ENCODE measurements at places on chromosomes 5 and 9.

- peak; percentile 41 for DNase-seq
Observed at GRCh38 chr5:138448481-138449398, 9.9 kb downstream of the REEP2 start.

DNA sequence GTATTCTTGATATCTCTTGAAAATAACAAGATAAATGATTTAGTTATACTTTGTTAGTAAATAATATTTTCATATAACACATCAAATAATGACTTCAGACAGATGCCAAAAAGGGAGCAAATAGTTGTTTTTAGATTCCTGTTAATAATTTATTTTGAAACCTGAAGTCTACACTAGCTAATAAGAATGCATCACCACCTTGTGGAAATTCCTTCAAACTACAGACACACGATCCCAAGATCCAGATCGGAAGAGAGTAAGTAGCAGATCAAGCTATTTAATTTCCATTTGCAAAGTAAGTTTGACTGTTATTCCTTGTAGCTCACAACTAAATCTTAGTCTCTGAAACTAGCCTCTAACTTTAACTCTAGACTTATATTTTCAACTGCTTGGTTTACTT, 35.5 kb upstream of the ISL1 start:
- DNase-seq = no peak

- no peak for DNase-seq
Observed at GRCh38 chr9:92887880-92888338, 10.1 kb upstream of the ZNF484 start.

GRCh38 chr5:139646111-139646510, 2.0 kb upstream of the CXXC5 start:
- no peak for DNase-seq

- DNase-seq = no peak
Observed at GRCh38 chr5:127418367-127418766, 99.1 kb upstream of the PRRC1 start.

GRCh38 chr9:2255128-2255527, 240.0 kb downstream of the SMARCA2 start:
- DNase-seq = no peak

- DNase-seq = no peak
Observed at GRCh38 chr9:123232332-123232731, 36.1 kb downstream of the STRBP start.

- DNase-seq = peak; percentile 52
Observed at GRCh38 chr5:80083101-80083890, 48.1 kb downstream of the THBS4 start.

- peak; percentile 86 for DNase-seq
Observed at GRCh38 chr9:94860678-94861588, 134.4 kb downstream of the AOPEP start.

- no peak for DNase-seq
Observed at GRCh38 chr5:174520420-174521396, 203.7 kb upstream of the MSX2 start.

- DNase-seq = no peak
Observed at GRCh38 chr5:175469916-175470315, 8.4 kb upstream of the SFXN1 start.

- DNase-seq = no peak
Observed at GRCh38 chr9:7300484-7300883, 499.1 kb downstream of the DMAC1 start.

DNA sequence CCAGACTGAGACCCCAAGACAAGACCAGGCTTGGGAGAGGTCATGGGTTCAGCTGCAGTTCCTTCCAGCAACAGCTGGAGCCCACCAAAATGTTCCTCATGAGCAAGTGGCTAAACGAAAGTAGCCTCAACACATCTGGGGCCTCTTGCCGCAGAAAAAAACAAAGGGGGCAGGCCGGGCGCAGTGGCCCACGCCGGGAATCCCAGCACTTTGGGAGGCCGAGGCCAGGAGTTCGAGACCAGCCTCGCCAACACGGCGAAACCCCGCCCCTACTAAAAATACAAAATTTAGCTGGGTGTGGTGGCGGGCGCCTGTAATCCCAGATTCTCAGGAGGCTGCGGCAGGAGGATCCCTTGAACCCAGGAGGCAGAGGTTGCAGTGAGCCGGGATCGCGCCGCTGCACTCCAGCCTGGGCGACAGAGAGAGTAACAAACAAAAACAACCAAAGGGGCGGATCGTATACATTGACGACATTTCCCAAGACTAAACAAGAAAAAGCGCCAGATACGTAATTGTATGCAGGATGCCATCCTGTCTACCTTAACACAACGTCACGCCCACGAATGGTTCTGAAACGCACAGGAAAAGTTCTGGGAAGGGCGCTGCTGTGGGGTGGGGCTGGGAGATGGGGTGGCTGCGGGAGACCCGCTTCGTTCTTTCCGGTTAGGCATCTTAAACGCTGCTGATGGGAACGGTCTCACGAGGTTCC, 1.7 kb downstream of the INPP5E start:
- peak; percentile 5 for DNase-seq

DNA sequence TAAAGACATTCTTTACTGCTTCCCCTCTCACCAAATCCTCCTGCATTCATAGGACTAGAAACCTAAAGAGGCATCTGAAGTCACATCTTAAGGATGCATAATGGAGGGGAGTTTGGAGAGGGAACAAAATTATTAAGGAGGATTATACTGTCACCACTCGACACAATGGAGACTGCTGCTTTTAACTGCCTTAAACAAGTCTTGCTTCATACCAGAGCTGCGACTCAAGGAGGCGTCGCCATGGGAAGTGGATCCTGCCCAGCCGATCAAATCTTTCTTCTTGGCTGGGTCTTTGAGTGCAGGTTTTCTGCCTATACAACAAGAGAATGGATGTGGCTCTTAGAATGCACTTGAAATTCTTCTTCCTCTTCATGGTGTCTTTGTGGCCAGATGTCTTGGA, 66.7 kb upstream of the FOXE1 start:
- no peak for DNase-seq

- no peak for DNase-seq
Observed at GRCh38 chr9:133935328-133936005, 56.7 kb downstream of the VAV2 start.

DNA sequence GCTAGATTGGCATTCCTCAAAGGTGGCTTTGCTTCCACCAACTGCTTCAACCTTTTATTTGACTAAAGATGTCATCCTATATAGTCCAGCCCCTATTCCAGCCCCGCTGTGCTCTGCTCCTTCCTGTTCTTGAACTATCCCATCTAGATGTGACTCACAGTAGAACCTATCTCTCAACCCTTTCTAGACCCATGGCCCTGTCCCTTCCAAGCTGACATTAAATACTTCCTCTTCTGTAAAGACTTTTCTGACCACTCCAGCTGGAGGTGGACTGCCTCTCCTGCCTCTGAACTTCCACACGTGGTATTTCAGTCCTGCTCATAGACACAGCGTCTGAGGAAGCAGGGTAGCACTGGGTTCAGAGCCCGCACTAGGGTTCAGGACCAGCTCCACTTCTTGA, 32.4 kb downstream of the OSTF1 start:
- no peak for DNase-seq

DNA sequence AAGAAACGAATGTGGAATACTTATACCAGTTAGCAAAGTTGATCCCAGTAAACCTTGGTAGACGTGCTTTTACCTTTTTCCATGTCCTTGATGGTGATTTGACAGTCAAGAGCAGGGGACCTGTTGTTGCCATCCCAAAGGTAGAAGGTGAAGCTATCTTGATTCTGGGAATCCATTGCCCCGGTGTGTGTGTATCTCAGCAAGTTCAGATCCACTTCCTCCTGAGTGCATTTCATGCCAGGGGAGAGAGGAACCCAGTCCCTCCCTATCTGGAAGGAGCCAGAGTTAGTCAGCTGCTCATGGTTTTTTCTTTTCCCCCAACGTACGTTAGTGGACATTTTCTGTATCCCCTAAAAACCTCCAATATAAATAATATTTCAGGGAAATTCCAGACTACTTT, 66.3 kb upstream of the CER1 start:
- DNase-seq = no peak

- DNase-seq = no peak
Observed at GRCh38 chr9:84701801-84702200, 32.3 kb downstream of the NTRK2 start.

DNA sequence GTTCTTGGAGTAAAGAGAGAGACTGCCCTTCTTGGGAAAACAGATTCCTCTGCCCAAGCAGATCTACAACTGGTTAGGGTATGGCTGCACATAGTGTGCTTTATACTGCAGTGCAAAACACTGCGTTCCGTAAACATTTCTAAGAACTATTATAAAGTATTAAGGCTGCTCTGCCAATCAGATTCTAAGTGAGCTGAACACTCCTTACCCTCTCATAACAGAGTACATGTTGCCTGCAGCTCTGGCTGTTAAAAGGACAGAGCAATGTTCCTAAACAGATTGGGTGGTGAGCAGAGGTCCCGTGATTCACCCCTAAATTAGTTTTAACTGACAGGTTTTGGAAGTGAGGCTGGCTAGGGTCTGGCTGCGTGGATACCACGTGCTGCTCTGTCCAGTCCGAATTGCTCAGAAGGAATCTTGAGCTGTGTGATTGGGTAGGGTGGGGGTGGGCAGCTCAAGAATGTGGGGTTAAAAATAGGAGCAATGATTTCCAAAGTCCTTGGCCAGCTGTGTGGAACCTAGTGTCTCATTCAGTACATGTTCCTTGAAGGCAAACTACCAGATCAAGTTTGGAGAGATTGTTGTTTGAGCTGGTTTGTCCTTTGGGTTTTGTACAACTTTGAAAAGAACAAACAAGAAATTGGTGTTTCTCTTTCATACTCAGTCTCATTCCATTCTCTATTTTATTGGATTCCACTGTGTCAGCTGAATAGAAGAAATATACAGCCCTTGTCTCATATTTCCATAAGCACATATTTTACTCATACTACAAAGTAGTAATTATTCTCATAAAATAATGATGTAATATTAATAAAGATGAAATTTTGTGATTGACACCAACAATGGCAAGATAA, 497.6 kb upstream of the CD180 start:
- peak; percentile 31 for DNase-seq

GRCh38 chr5:150523472-150524350, 15.8 kb downstream of the NDST1 start:
- DNase-seq = no peak

DNA sequence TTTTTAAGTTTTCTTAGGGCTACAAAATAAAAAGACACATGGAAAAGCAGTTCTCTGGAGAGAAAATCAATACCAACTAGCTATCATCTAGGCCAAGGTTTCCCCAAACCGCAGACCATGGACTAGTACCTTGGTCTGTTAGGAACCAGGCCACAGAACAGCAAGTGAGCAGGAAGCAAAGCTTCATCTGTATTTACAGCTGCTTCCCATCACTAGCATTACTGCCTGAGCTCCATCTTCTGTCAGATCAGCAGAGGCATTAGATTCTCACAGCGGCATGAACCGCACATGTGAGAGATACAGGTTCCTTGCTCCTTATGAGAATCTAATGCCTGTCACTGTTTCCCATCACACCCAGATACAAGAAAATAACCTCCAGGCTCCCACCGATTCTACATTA, 1907.6 kb upstream of the ACO1 start:
- no peak for DNase-seq

DNA sequence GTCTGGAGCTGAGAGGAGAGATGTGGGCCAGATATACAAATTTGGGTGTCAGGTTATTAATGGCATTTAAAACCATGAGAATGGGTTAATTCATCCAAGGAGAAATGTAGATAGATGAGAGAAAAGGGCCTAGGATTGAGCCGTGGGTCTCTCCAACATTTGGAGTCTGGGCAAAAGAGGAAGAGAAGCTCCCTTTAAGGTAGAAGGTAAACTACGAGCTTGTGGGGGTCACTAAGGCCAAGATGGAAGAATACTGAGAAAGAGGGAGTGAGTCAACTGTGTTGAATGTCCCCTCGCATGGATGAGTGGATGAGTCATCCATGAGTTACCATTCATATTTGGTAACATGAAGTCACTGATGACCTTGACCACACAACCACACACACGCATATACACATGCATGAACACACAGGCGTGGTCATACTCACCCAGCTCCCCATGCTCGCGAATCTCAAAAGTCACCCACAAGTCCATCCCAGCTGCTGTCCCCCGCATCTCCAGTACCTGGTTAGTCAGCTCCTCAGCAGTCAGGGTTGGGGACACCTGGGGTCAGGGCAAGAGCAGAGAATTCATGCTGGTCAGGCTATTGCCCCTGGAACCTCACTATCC, 6.8 kb upstream of the FCHSD1 start:
- DNase-seq = peak; percentile 44

DNA sequence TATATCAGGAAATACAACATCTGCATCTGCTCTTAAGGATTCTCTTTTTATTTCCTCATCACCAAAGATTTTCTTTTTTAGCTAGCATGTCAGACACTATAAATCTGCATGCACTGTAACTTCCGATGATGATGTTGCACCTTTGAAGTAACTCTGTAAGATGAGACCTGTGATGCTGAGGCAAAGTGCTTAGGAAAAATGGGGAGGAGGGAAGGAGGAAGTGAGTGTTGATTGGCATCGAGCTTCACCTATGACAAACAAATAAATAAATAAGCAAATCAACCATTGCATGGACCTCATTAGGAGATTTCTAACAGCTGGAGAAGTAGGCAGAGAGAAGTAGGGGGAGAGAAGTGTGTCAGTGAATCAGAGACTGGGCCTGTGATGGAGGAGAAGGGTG, 52.6 kb downstream of the ENC1 start:
- no peak for DNase-seq

GRCh38 chr5:64767959-64768357, 533 bp downstream of the SREK1IP1 start:
- DNase-seq = peak; percentile 17

GRCh38 chr5:149381986-149382338, 2.9 kb upstream of the IL17B start:
- no peak for DNase-seq

DNA sequence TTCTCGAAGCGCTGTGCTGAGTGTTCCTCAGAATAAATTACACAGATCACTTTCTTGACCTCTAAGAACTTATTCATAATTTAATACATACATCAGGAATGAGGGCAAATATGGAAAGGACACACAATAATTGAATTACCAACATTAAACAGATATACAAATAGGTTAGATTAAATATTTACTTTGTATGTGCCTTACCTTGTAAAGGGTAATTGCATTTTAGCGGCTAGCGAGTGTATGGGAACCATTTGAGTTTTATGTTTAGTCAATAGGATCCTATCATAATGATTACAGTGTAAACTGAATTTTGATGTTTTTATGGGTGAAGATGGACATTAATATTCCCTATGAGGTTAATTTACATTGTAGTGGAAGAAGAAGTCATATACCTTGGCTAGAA, 1187.1 kb upstream of the WWC1 start:
- no peak for DNase-seq

- no peak for DNase-seq
Observed at GRCh38 chr5:136014049-136015002, 14.5 kb upstream of the TGFBI start.

GRCh38 chr9:35162605-35163315, 951 bp downstream of the UNC13B start:
- DNase-seq = no peak

GRCh38 chr5:40626801-40627200, 52.9 kb upstream of the PTGER4 start:
- DNase-seq = no peak

Data from GM04504 (cell line).